Activated CD8-positive, alpha-beta T cell treated with anti-CD3 and anti-CD28 coated beads, Interleukin-2, amount 10 ng/mL, durations not matched to agents 7 days and 5 days (primary cell): ENCODE measurements at places on chromosomes 4 and X. TPM values are rescaled to one million over a fixed set of nuclear protein-coding genes. Genes with fewer than 3 reads are reported as not detected.

DNA sequence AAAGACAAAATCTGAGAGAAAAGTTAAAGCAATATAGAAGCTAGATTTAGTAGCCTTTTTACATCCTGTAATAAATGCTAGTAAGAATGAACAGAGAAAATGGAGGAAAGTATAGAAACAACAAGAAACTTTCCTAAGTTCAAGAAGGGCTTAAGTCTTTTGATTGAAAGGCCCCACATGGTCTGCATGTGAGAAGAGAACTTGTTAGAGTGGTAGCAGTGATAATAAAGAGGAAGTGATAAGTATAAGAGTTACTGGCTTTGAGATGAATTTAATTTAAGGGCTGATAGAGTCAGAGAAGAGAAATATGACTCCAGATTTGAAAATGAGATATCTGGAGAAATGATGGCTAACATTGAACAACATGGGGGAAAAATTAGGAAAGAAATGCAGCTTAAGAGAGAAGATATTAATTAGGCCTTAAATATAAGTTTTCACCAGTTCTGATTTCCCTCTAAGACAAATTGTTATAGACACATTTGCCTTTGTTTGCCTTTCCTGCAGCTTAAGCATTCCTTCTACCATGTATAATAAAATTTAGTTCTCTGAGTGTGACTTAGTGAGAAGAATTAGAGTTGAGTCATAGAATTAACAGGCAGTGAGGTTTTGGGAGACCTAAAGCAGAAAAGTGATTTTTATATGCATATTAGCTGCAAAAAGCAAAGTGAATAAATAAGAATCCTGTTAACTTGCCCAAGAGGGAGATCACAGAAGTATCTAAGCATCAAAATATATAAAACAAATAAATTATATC, 18.4 kb downstream of the ZFX start:
- DNase-seq, result no peak
- peak overlapping the region; percentile 9 for H3K27ac ChIP-seq
- H3K36me3 ChIP-seq, result peaks cover 29% of the 10 kb centered on the region
- H3K4me3 ChIP-seq, result no peak overlapping the region

- no peaks in the 10 kb centered on the region for H3K27me3 ChIP-seq
- no peak overlapping the region for H3K4me3 ChIP-seq
- H3K27ac ChIP-seq, result no peak overlapping the region
- no peak for DNase-seq
- H3K36me3 ChIP-seq, result peaks cover 7% of the 10 kb centered on the region
Measured at GRCh38 chrX:132044953-132045352, 21.9 kb downstream of the STK26 start.

DNA sequence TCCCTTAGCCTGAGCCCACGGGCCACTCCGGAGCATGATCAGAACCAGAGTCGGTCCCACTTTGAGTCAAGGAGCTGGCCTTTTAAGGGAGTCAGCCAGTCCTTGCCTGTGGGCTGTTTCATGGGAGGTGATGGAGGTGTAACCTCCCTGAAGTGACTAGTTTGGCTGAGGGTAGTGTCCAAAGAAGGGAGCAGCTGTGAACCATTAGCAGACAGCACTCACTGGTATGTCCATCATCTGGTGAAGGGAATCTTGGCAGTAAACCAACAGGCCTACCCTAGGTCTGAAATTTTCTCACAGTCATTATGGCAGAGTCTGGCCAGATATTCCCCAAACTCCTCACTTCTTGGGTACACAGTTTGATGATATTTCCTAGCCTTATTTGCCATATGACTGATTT, 12.3 kb upstream of the REPS2 start:
- H3K27ac ChIP-seq, result no peak overlapping the region
- H3K4me1 ChIP-seq, result no peaks in the 10 kb centered on the region
- no peak overlapping the region for H3K4me3 ChIP-seq
- no peaks in the 10 kb centered on the region for H3K27me3 ChIP-seq
- DNase-seq, result no peak
- no peaks in the 10 kb centered on the region for H3K36me3 ChIP-seq

The COX7B2 gene
- not detected for total RNA-seq

The TEX13B gene
- not detected for total RNA-seq

The PABPC4L gene
- not detected for total RNA-seq
